ENCODE measurements at places on chromosomes 16 and 17.

- DNase-seq: no peak
These were observed 5.3 kb downstream of the ITGAX start for GRCh38 chr16:31360251-31360650.

GRCh38 chr16:82915139-82915824 lies 288.5 kb downstream of the CDH13 start:
- DNase-seq: no peak

- peak; percentile 61 for DNase-seq
These were observed 82.0 kb upstream of the PLCG2 start for GRCh38 chr16:81696961-81697615.

GRCh38 chr17:70787721-70788300 lies 618.5 kb downstream of the KCNJ2 start:
- no peak for DNase-seq
